K562 (cell line): ENCODE measurements at places on chromosomes 3 and 15. TPM values are rescaled to one million over a fixed set of nuclear protein-coding genes. Genes with fewer than 3 reads are reported as not detected.

CHRNA7 gene
- not detected in 2 replicates for total RNA-seq

SLC2A2 gene
- 0.18 TPM in 1 of 2 replicates, not detected in the other for total RNA-seq

GRCh38 chr3:178084938-178085816, 451.1 kb upstream of the KCNMB2 start:
- H3K27me3 ChIP-seq, result no peaks in the 10 kb centered on the region
- no peak overlapping the region for H3K27ac ChIP-seq
- no peak for DNase-seq

GRCh38 chr3:45125550-45126026, 20.6 kb downstream of the CDCP1 start:
- H3K27ac ChIP-seq, result peak overlapping the region; percentile 65
- no peaks in the 10 kb centered on the region for H3K27me3 ChIP-seq
- no peaks in the 10 kb centered on the region; the same call in 2 of the 3 replicates for H3K36me3 ChIP-seq
- H3K4me1 ChIP-seq, result peaks cover 43% of the 10 kb centered on the region
- DNase-seq, result no peak
- no peak overlapping the region for H3K4me3 ChIP-seq

DNA sequence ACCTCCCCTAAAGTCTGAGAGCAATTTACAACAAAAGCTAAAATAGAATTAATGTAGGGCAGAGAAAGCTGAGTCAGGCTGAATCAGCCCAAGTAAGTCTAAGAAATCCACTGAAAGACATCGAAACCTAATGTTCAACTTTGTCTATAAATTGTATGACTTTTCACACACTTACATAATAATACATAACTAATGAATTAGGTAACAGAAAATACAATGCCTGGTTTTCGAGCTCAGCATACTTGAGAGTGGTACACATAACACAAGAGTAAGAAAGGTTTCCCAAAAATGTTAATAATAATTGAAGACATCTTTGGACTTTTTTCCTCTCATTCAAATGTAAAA, 55.3 kb upstream of the VGLL4 start:
- H3K27ac ChIP-seq, result no peak overlapping the region
- H3K27me3 ChIP-seq, result peaks cover 31% of the 10 kb centered on the region
- no peak overlapping the region for H3K4me3 ChIP-seq
- no peaks in the 10 kb centered on the region for H3K4me1 ChIP-seq
- no peak for DNase-seq
- no peaks in the 10 kb centered on the region for H3K36me3 ChIP-seq

DNA sequence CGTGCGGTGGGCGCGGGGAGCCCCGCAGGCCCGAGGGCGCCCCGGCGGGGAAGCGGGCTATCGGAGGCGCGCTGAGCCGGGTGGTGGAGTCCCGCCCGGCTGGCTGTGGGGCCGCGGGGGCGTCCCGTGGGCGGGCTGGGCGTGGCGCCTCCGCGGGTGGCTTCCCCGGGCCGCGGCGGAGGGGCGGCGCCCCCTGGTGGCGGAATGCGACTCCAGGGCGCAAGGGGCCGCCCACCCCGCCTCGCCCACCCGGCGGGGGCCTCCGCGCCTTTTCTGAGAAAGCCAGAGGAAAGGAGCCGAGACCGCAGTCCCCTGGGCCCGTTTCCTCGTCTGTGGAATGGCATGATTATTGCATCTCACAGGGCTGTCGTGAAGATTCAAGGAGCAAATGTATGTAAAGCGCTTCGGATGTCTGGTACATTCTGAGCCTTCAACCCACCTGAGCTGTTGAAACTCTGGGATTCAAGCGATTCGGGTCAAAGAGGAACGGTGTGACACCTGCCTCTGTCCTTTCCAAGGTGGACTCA, 31.9 kb upstream of the RAB6B start:
- peak; percentile 94 for DNase-seq
- H3K4me1 ChIP-seq, result peaks cover 16% of the 10 kb centered on the region
- no peaks in the 10 kb centered on the region for H3K36me3 ChIP-seq
- peak overlapping the region; percentile 40 for H3K4me3 ChIP-seq

WNT5A gene
- total RNA-seq, result 0.11 and 0.25 TPM in 2 replicates

ADCY5 gene
- 0.13 TPM in 1 of 2 replicates, not detected in the other for total RNA-seq

GRCh38 chr3:66048051-66048395, 9.3 kb upstream of the MAGI1 start:
- no peaks in the 10 kb centered on the region for H3K36me3 ChIP-seq
- H3K4me1 ChIP-seq, result no peaks in the 10 kb centered on the region
- H3K27ac ChIP-seq, result no peak overlapping the region
- H3K27me3 ChIP-seq, result no peaks in the 10 kb centered on the region
- no peak overlapping the region for H3K4me3 ChIP-seq

DUOXA2 gene
- not detected in 2 replicates for total RNA-seq

DNA sequence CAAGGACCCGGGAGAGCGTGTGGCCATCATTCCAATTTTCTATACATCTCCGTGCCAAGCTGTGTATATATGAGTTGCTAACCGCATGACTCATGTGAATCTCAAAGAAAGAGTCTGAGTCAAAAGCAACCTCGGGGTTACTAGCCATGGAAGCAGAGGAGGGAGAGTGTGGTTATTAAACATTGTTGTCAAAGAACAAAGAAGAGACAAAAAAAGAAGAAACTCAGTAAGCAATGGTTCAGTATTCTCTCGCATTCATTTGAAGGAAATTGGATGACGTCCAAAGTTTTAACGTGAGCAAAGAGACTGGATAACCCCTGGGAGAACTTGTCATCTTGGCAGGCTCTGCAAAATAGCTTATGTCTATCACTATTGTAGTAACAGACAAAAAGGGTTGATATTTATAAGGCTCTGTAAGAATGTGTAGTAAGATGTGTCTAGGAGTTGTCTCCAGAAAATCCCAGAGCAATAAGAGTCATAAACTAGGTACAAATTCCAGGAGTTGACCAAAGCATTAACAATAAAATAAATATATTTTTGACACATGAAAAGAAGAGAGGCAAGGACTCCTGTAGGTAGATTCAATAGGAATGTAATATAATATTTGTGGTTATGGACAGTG, 52.8 kb upstream of the GRM7 start:
- no peak for DNase-seq
- no peaks in the 10 kb centered on the region for H3K36me3 ChIP-seq
- no peaks in the 10 kb centered on the region for H3K27me3 ChIP-seq
- H3K27ac ChIP-seq, result no peak overlapping the region
- H3K4me3 ChIP-seq, result no peak overlapping the region
- H3K4me1 ChIP-seq, result no peaks in the 10 kb centered on the region

DNA sequence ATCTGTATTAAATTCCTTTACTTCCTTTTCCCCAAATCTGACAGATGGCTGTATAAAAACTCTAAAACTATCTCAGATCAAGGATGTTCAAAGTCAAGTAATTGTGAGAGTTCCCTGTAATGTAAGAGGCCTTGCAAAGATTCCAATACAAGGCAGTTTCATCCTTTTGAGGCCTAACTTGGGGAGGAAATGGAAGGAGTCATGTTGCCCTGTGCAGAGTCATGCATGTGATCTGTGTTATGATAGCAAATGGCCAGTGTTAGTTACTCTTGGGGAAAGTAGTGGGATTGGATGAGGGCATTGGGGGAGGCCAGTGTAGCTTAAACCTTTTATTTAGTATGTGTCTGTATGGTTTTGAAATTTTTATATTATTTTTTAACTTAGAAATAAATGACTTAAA, 23.7 kb upstream of the FBXL22 start:
- peaks cover 63% of the 10 kb centered on the region for H3K36me3 ChIP-seq
- H3K27me3 ChIP-seq, result no peaks in the 10 kb centered on the region
- DNase-seq, result no peak
- H3K4me1 ChIP-seq, result peaks cover 8% of the 10 kb centered on the region; the same call in 2 of the 3 replicates

- no peak for DNase-seq
- H3K36me3 ChIP-seq, result peaks cover 22% of the 10 kb centered on the region
- H3K27ac ChIP-seq, result no peak overlapping the region
- no peak overlapping the region for H3K4me3 ChIP-seq
- no peaks in the 10 kb centered on the region for H3K27me3 ChIP-seq
- H3K4me1 ChIP-seq, result peaks cover 10% of the 10 kb centered on the region; the same call in 1 of the 2 replicates
Measured at GRCh38 chr3:44434834-44435510, 42.5 kb downstream of the ZNF445 start.

GRCh38 chr3:141266186-141266585, 34.6 kb downstream of the PXYLP1 start:
- no peak overlapping the region for H3K4me3 ChIP-seq
- DNase-seq, result no peak
- no peak overlapping the region for H3K27ac ChIP-seq
- H3K36me3 ChIP-seq, result no peaks in the 10 kb centered on the region
- H3K4me1 ChIP-seq, result no peaks in the 10 kb centered on the region; the same call in 2 of the 3 replicates
- H3K27me3 ChIP-seq, result peaks cover 53% of the 10 kb centered on the region

- H3K36me3 ChIP-seq, result no peaks in the 10 kb centered on the region
- peaks cover 2% of the 10 kb centered on the region; the same call in 2 of the 3 replicates for H3K27me3 ChIP-seq
- DNase-seq, result no peak
- H3K4me3 ChIP-seq, result no peak overlapping the region
- H3K27ac ChIP-seq, result no peak overlapping the region
- peaks cover 4% of the 10 kb centered on the region for H3K4me1 ChIP-seq
Measured at GRCh38 chr3:141085343-141086070, 34.4 kb downstream of the SPSB4 start.

- H3K36me3 ChIP-seq, result no peaks in the 10 kb centered on the region
- H3K4me1 ChIP-seq, result peaks cover 12% of the 10 kb centered on the region
- H3K4me3 ChIP-seq, result no peak overlapping the region
- peak; percentile 29 for DNase-seq
- no peak overlapping the region for H3K27ac ChIP-seq
- peaks cover 10% of the 10 kb centered on the region; the same call in 1 of the 2 replicates for H3K27me3 ChIP-seq
Measured at GRCh38 chr15:75713338-75713895, 769 bp upstream of the CSPG4 start.

- no peak for DNase-seq
- H3K4me3 ChIP-seq, result no peak overlapping the region
- no peaks in the 10 kb centered on the region for H3K36me3 ChIP-seq
- H3K27me3 ChIP-seq, result no peaks in the 10 kb centered on the region
- H3K27ac ChIP-seq, result no peak overlapping the region
- no peaks in the 10 kb centered on the region; the same call in 2 of the 3 replicates for H3K4me1 ChIP-seq
Measured at GRCh38 chr3:50490424-50490823, 13.0 kb downstream of the CACNA2D2 start.

DNA sequence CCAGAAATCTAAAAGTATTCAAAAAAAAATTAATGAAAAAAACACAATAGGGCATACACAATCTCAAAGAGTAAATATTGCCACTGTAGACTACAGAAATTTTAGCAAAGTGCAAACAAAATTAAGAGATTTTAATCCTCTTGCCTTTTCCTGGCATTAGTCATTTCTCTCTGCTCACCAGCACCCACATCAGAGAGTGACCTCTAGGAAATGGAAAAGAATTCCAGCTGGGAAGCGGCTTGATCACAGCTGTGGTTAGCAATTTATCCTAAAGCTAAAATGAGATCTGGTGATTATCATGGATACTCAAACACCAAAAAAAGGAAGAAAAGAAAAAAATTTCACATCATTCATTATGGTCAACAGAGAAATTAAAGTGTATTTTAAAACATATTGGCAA, 7.5 kb downstream of the CSNK1G1 start:
- H3K4me1 ChIP-seq, result no peaks in the 10 kb centered on the region; the same call in 2 of the 3 replicates
- no peak overlapping the region for H3K27ac ChIP-seq
- peaks cover 13% of the 10 kb centered on the region; the same call in 2 of the 3 replicates for H3K36me3 ChIP-seq

- H3K27me3 ChIP-seq, result no peaks in the 10 kb centered on the region
- H3K36me3 ChIP-seq, result no peaks in the 10 kb centered on the region
- no peak overlapping the region for H3K4me3 ChIP-seq
- H3K4me1 ChIP-seq, result no peaks in the 10 kb centered on the region
Measured at GRCh38 chr3:188486952-188487351, 333.0 kb downstream of the LPP start.

GOLGA6L7 gene
- total RNA-seq, result 0.11 TPM in 1 of 2 replicates, not detected in the other

DNA sequence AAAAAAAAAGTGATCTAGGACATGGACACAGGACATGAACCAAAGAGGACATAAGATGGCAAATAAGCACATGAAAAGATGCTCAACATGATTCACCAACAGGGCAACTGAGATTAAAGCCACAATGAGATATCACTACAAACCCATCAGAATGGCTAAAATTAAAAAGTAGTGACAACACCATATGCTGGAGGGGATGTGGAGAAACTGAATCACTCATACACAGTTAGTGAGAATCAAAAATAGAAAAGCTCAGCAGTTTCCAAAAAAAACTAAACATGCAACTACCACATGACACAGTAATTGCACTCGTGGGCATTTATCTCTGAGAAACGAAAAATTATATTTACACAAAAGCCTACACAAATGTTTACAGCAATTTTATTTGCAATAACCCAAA, 27.9 kb upstream of the ACKR4 start:
- no peaks in the 10 kb centered on the region for H3K27me3 ChIP-seq
- H3K27ac ChIP-seq, result no peak overlapping the region
- DNase-seq, result no peak
- H3K4me3 ChIP-seq, result no peak overlapping the region

DPPA4 gene
- 0.53 and 0.94 TPM in 2 replicates for total RNA-seq

TIGIT gene
- total RNA-seq, result 0.11 and 0.13 TPM in 2 replicates

DNA sequence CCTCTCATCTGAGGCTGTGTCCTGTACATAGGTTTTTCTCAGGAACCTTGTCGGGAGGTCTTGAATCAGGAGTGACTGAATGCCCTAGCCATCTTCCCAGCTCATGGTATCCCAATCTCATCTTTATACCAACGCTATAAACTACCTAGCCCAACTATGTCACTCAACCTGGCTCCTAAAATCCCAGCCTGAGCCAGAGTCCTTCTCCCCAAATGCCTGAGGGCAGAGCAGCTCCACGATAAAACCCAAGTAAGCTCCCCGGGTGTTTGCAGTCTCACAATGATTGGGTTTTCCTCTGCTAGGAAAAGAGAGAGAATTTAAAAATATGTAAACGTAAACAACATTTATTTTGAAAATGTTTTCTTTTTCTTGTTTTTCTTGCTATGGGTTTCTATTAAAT, 14.4 kb downstream of the EIF1B start:
- 0 out of 2 replicates have a peak, but pooled peaks cover 7% of the 10 kb centered on the region for H3K27me3 ChIP-seq
- H3K36me3 ChIP-seq, result no peaks in the 10 kb centered on the region
- no peak overlapping the region for H3K27ac ChIP-seq

PROS1 gene
- total RNA-seq, result 22.6 and 22.7 TPM in 2 replicates

- H3K27me3 ChIP-seq, result no peaks in the 10 kb centered on the region; the same call in 2 of the 3 replicates
- no peaks in the 10 kb centered on the region for H3K36me3 ChIP-seq
Measured at GRCh38 chr15:42363942-42364341, 4.6 kb downstream of the CAPN3 start.

GRCh38 chr15:99102332-99103235, 2.3 kb upstream of the SYNM start:
- no peak overlapping the region for H3K4me3 ChIP-seq
- no peak for DNase-seq
- no peaks in the 10 kb centered on the region for H3K36me3 ChIP-seq
- no peaks in the 10 kb centered on the region for H3K4me1 ChIP-seq
- H3K27me3 ChIP-seq, result peaks cover 43% of the 10 kb centered on the region
- H3K27ac ChIP-seq, result no peak overlapping the region

MESP2 gene
- 0.47 and 0.66 TPM in 2 replicates for total RNA-seq

IL17RD gene
- total RNA-seq, result 0.04 and 0.25 TPM in 2 replicates

GRCh38 chr3:176840641-176841286, 356.5 kb downstream of the TBL1XR1 start:
- no peak overlapping the region for H3K27ac ChIP-seq
- no peak for DNase-seq
- no peak overlapping the region for H3K4me3 ChIP-seq
- no peaks in the 10 kb centered on the region for H3K36me3 ChIP-seq
- no peaks in the 10 kb centered on the region for H3K4me1 ChIP-seq

EXD1 gene
- total RNA-seq, result not detected in 2 replicates

AQP9 gene
- total RNA-seq, result 0.09 TPM in 1 of 2 replicates, not detected in the other

ARIH1 gene
- 122 and 125 TPM in 2 replicates for total RNA-seq

EFCAB12 gene
- 0.95 and 1.1 TPM in 2 replicates for total RNA-seq

HGD gene
- total RNA-seq, result 0.51 TPM in 1 of 2 replicates, not detected in the other

GOLGA6L9 gene
- 2.6 and 3.2 TPM in 2 replicates for total RNA-seq
